ENCODE measurements at places on chromosomes 7 and 10. TPM values are rescaled to one million over a fixed set of nuclear protein-coding genes. Genes with fewer than 3 reads are reported as not detected.

Gene FAM25G
- not detected for total RNA-seq

Gene SRI
- 195 TPM for total RNA-seq

Gene ZNF248
- total RNA-seq, result 7.2 TPM

Gene PLEKHS1
- not detected for total RNA-seq

Gene ACBD7
- total RNA-seq, result 0.69 TPM

Gene CRYGN
- not detected for total RNA-seq

Gene WNT16
- not detected for total RNA-seq

Gene IPMK
- total RNA-seq, result 4.4 TPM

Gene SAP25
- 0.21 TPM for total RNA-seq

Gene EFCAB10
- total RNA-seq, result not detected

Gene CYP26C1
- not detected for total RNA-seq

All from SK-MEL-5 (cell line).